ENCODE measurements at places on chromosomes 12 and 14.

DNA sequence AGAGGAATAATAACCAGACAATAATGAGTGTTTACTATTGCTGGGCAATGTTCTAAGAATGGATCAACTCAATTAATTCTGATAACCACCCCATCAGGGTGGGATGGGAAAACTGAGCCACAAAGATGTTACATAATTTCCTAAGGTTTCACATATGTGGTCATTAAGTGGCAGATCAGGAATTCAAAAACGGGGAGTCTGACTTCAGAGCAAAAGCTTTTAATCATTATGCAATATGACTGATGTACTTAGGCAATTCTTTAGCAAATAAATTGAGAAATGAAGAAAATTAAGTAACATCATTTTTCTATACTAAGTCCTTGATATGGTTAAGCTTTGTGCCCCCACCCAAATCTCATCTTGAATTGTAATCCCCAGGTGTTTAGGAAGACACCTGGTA, 53.4 kb downstream of the PLCZ1 start:
- no peak for DNase-seq

DNA sequence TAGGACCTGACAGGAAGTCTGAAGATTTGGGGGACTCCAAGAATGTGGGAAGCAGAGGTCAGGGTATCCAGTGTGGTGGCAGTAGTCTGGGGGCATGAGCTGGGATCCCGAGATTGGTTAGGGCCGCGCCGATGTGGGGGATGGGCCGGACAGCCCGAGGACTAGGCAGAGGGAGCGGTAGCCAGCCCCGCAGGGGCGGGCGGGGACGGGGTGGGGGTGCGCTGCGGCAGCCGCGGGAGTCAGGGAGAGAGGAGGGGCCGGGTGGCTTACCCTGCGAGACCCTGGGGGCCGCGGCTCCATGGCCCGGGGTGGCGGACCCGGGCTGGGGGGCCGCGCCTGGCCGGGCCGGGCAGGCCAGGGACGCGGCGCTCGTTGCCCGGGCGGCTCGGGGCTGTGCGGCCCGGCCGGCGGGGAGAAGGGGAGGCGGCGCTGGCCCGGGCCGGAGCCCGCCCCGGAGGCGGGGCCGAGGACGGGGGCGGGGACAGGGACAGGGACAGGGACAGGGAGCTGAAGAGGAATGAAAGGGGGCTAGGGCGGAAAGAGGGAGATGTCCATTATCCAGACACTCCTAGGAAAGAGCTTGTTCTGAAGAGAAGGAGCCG, 5.6 kb downstream of the ZNF385A start:
- DNase-seq, result no peak

DNA sequence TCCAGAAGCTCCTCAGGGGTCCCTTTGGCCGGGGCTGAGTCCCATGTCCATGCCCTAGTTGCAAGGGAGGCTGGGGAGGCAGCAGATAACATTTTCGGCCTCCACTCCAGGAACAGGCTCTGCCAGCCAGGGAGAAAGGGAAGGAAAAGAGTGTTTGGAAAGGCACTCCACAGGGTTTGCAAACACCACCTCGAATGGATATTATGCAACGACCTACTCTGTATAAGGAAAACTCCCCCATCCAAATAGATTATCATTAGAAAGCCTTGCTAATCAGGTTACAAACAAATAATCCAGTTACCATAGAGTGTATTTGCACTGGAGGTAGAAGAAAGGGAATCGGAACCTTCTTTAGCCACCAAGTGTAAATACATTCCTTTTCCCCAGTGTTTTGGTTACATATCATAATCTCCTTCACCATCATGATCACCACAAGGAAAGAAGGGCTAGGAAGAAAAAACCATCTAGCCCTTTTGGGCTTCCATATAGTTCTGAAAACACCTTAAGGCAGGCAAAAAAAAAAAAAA, 40.4 kb downstream of the TMCC3 start:
- no peak for DNase-seq

GRCh38 chr14:58353516-58354299, 42.0 kb upstream of the TOMM20L start:
- DNase-seq, result no peak

- DNase-seq, result peak; percentile 6
These were observed 6.8 kb upstream of the PSMA6 start for GRCh38 chr14:35285168-35286002.

GRCh38 chr12:101051151-101051550, 158.9 kb downstream of the SLC5A8 start:
- DNase-seq, result no peak

DNA sequence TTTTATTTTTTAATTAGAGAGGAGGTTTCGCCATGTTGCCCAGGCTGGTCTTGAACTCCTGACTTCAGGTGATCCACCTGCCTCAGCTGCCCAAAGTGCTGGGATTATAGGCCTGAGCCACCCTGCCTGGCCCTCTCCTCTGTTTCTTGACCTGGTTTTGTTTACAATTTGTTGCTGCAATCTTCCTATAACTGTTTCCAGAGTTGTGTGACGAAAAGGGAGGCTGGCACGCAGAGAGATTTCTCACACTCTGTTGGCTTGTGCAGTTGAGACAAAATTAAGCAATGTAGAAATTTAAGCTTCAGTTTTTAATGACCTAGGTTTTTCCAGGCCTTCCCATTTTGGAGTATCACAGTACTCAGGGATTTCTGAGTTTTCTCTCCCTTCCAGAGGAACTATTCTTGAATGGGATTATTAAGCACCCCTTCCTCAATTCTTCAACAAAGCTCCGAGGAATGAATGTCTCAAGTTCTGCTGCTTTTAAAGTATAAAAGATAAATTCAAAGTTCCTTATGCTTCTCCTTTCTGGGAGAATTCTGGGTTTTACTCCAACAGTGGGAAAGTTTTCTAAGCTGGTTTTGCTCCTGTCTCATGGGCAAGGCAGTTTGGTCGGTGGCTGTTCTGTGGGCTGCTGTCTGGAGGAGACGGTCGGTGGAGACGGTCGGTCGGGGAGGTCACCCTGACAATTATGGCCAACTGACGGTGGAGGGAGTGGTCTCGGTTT, 20.4 kb upstream of the FOS start:
- no peak for DNase-seq

DNA sequence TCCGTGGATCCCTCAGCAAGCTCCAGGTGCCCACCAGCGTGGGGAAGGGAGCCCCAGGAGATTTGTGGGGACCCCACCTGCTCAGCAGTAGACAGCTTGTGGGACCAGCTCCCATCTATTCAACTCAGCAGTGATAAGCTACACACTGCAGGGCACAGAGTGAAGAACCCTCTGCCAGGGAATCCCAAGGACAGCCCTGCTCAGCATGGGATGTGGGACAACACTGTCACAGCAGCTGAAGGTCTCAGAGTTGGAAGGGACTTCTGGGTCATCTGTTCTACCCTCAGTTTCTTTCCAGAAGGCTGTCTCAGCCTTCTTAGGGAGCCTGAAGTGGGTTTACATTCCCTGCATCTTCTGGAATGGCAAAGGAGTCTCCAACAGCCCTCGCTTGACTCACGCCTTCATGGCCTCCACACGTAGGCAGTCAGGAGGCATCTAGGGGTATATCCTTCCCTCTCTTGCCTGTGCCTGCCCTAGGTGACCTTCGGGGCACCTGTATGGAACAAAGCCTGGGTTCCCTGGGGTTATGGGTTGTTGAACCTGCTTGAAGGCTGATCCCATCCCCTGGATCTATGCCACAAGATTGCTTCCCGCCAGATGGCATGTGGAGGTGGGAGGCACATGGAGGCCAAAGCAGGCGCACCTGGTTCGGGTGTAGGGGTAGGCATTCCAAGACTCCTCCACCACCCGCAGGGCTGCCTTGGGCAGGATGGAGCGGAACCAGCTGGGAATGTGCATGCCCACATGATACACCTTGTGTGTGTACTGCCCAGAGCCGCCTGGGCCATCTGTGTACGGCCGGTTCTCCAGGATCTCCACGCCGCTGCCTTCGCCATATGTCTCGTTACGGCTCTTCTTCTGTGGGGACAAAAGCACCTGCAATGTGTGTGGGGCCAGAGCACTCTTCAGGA, 33.0 kb downstream of the ARL6IP4 start:
- no peak for DNase-seq

- peak; percentile 39 for DNase-seq
These were observed 4.8 kb downstream of the SLC38A1 start for GRCh38 chr12:46264057-46264456.

DNA sequence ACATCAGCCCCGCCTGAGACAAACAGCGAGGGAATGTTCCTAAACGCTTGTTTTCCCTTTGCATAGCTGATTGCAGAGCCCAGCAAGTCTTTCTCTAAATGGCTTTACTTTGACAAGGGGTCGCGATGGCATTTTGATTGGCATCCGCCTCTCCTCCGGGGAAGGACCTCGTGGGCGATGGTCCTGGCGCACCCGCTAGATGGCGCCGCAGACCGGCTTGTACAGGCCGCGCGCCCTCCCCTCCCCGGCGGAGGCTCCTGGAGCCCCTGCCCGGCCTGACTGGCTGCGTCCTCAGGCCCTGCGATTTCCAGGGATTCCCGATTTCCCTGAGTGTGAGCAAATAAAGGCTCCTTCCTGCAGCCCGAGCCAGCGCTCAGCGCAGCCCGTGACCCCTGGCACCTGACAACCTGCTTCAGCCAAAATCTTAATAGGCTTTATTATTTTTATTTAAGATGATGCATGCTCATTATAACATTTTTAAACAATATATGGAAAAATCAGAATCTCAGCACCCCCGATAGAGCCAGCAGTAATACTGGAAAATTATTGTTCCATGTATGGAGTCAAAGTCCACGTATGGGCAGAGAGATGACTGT, 468.3 kb downstream of the AACS start:
- DNase-seq, result no peak

DNA sequence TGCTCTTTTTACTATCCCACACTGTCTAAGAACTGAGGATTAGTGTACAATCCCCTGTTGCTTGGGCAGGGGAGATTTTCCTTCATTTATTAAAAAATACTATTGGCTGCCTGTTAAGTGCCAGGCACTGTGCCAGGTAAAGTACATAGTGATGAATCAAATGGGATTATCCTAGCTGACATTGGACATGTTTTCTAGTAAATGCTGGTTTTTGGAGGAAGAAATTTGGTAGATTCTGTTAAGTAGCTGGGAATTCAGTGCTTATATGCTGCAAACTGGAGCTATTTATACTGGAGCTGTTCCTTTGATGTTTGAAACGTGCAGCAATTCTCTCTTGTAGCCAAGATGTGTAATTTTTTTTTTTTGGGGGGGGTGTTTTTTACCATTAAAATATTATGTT, 299.6 kb downstream of the EMP1 start:
- DNase-seq, result peak; percentile 93

DNA sequence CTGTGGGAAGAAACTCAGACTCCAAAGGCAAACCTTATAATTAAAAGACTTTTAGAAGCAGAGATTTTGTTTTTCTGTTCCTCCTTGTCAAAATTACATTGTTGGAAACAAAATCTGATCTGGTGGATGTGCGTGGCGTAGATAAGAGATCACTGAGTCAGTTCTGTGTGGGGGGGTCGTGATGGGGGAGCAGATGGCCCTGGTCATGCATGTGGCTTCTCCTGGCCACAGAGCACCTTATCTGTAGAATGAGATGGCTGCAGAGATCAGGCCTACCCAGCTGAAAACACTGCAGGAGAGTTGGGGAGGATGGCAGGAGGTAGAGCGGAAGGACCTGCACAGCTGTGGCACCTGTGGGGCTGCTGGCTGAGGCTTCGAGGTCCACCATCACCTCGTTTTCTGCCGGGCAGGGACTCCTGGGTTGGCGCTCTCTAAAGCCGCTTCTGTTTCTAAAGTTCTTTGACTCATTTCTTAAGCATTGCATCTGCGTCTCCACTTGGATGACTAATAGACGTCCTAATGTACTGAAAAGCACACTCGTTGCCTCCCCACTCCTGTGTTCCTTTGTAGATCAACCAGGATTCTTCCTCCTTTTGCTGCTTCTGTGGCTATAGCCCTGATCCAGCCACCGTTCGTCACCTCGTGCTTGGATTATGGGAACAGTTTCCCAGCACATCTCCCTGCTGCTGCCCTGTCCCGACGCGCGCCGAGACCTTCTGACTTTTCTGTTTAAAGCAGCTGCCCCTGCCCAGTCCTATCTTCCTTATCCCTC, 93.4 kb downstream of the TSPAN9 start:
- DNase-seq, result peak; percentile 79

- no peak for DNase-seq
These were observed 52.6 kb downstream of the EEA1 start for GRCh38 chr12:92876496-92876895.

GRCh38 chr12:10178821-10179220, at the start of gene TMEM52B:
TMEM52B (plus strand) TSS chr12:10179032; CDS start chr12:10179575, 543 bp downstream.
- no peak for DNase-seq

DNA sequence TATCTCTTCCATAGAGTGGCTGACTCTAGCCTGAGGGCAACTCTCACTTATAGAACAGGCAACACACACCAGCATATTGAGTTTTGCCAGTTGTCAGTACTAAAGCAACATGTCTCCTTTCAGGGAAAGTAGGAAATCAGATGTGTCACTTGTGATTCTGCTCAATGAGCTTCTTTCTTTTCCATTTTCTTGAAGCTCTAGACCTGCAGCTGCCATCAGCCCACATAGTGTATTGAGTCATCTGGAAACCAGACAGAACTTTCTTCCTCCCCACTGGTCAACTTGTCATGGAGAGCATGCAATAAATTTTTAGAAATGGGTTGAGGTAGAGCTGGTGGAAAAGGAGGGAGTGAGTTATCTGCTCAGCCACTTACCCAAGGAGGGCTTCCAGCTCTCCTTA, 209.0 kb upstream of the PLEKHG7 start:
- no peak for DNase-seq

DNA sequence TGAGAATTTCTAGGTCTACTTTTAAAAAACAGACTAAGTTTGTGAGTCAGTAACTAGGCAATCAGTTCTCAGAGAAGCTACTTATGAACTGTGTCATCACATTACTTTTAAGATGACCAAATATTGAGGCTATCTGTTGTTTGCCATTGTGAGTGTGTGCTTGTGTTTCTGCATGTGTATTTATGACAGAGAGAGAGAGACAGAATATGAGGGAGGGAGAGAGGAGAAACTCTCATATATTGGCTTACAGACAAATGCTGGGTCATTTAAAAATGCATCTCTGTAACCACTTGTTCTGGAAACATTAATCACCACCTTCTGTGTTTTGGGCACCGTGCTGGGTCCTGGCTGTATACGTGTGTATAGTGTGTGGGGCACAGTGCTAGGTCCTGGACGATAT, 161.5 kb upstream of the FRMD6 start:
- DNase-seq, result peak; percentile 38

DNA sequence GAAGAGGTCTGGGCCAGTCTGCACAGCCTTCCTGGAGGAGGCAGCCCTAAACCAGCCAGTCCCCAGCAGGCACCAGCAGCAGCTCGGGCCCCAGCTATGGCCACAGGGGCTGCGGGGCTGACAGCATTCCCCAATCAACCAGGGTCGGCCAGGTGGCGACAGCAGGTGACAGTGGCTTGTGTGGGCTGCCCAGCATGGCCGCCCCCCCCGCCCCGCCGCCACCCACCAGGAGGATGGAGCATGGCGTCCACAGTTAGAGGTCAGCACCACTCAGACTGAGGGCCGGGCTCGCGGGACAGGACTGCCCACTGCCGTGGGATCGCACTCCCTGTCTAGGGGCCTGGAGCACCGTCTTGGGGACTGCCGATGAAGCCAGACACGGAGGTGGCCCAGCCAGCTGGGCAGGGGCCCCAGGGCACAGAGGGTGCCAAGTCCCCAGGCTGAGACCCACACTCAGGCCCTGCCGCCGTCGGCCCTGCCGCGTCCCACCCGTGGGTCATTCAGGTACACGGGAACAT, 15.0 kb downstream of the AKT1 start:
- no peak for DNase-seq

Data from umbilical cord (tissue), 2 donors.